NCI-H187 treated with DMSO at 0.1 percent for 48 hours (cell line): ENCODE measurements at places on chromosomes 5 and 9.

GRCh38 chr9:479971-480350, 265.3 kb downstream of the DOCK8 start:
- DNase-seq: no peak

- no peak for DNase-seq
These were observed 121.2 kb downstream of the HTR4 start for GRCh38 chr5:148532969-148533670.

GRCh38 chr5:115243412-115243811, 19.3 kb downstream of the PGGT1B start:
- no peak for DNase-seq

GRCh38 chr9:126160854-126161329, 165.7 kb upstream of the MVB12B start:
- no peak for DNase-seq

DNA sequence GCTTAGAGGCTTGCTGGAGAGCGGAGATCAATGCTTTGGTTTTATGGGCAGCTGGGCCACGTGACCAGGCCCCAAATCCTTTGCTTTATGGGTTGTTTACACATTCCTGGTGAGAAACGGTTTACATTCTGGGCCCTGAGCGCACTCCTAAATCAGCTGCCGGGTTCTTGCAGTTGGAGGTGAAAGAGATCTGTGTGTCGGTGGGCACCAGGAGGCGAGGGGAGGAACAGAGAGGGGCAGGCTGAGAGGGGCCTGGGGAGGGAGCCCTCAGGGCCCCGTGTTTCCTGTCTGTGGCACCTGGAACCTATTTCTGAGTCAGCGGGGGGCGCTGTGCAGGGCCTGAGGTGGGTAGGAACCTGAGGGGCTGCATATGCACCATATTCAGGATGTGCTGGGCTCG, 63.5 kb upstream of the HAND1 start:
- no peak for DNase-seq

GRCh38 chr9:88007291-88007650, 32.9 kb upstream of the CDK20 start:
- DNase-seq: no peak

DNA sequence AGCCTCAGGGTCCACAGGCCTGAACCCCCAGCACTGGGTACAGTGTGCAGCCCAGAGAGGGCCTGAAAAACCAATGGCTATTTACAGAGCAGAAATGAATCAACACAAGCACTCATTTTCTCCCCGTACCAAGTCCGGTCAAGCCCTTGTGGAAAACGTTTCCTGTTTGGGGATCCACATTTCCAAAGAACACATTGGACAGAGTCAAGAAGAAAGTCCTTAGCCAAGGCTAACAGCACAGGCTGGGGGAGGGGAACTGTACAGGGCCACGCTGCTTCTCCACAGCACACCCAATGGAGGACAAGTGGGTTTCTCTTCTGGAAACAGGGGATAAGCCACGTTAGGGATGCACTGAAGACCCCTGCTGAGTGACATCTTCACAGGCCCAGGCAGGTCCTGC, 62.3 kb downstream of the NSUN2 start:
- no peak for DNase-seq

DNA sequence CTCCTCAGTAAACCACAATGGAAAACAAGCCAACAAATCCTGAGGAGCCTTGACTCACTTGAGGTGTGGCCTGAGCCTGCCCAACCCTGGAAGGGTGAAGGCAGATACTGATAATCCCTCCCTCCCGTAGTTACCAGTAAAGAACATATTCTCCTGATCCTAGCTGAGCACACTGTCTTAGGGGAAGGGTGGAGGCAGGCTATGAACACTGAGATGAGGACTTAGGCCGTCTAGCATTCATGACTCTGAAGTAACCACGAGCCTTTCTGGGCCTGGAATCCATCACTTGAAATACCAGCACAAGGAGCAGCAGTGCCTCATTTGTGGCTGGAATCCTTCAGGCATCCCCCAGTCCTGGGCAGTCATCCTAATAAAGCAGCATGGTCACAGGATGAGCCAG, 124.5 kb upstream of the PRLR start:
- no peak for DNase-seq

GRCh38 chr5:6736524-6737042, 23.4 kb downstream of the TENT4A start:
- no peak for DNase-seq

DNA sequence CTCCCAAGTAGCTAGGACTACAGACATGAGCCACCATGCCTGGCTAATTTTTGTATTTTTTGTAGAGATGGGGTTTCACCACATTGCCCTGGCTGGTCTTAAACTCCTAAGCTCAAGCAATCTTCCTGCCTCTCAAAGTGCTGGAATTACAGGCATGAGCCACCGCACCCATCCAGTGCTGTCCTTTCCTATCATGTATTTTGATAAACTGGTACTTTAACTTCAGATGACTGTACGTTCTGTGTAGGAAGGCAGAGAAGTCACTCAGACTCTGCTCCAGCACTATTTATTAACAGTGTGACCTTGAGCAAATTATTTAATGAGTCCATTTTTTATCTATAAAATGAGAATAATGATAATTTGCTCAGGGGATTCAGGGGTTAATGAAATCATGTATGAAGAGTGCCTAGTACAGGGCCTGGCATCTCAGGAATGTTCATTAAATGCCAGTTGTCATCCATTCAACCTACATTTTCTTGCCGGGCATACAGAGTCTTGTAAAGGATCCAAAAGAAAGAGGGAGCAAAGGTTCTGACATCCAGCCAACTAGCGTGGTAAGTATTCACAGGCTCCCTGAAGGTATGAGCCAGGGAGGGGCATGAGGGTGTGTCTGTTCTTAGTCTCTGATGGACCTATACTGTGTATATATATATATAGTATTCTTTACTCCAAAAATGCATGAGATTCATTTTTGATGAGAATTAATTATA, 201.9 kb downstream of the PBX3 start:
- no peak for DNase-seq

DNA sequence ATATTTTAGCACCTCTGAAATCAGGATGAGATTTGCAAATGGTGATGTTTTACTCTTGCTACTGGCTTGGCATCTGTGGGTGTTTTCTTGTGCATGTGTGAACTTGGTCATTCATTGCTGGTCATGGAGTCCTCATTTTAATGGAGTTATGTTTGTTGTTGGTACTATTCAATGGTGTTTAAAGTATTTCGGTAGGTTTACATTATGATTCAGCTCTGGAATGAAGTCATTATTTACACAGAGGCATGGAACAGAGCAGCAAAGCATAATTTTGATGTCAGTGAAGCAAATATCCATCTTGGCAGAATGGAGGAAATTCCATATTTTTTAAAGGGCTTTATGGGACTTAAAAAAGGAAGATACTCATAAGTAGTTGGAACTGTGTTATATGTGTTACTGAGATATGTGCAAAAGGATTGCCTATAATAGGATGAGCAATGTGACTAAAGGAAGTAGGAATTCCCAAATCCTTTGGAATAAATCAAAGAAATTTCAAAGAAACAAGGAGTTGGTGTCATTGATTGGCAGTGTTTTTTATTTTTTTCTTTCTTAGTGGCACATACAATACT, 147.4 kb downstream of the ACTBL2 start:
- DNase-seq: no peak

DNA sequence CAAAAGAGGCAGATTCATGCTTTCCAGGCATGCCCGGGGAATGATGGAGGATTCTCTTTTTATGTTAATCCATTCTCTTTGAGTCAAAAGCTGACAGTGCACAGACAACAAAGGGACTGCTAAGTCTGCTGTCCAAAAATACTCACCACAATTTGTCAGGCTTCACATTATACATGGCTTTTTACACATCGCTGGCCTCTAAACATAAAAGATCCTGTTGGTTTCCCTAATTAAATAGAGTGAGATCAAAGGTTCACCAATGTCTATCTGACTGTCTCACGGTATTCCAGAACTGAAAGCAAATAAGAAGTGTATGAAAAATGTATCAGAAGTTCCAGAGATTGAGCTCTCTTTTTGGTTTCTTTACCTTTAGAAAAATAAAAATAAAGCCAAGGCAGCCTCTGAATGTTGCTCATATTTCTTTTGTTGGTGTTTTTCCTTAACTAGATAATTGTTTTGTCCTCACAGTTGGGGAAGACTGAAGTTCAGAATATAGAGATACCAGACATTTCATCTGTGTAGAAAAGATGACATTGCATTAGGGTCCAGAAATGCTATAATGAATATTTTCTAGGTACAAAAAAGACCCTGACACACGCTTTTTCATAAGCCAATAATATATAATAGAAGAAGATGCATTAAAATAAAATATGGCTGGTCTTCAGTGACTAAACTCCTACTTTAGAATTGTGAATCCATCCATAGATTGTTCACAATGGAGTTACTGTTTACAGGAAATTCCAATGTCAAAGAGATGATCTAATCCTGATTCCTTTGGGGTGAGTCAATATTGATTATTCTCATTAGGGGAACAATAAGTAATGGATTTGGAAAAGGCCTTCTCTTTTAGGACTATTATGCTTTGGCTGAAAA, 688.2 kb upstream of the CDH6 start:
- DNase-seq: no peak

DNA sequence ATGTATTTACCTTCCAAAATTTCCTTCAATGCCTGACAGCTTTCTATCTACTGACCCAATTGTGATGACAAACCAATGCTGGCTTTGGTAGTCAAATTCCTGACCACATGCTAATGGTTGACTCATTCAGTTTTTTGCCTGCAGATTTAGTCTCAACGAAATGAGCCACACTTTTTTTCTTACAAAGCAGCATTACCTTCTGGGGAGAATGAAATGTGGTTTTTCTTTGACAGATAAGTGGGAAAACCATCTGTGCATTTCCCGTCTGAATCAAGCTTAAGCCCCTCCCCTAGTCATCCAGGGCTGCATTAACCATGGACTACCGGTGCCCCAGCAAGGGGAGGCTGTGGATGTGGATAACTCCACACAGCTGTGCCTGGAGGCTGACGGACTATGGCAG, 99.6 kb upstream of the TAF11L2 start:
- no peak for DNase-seq

DNA sequence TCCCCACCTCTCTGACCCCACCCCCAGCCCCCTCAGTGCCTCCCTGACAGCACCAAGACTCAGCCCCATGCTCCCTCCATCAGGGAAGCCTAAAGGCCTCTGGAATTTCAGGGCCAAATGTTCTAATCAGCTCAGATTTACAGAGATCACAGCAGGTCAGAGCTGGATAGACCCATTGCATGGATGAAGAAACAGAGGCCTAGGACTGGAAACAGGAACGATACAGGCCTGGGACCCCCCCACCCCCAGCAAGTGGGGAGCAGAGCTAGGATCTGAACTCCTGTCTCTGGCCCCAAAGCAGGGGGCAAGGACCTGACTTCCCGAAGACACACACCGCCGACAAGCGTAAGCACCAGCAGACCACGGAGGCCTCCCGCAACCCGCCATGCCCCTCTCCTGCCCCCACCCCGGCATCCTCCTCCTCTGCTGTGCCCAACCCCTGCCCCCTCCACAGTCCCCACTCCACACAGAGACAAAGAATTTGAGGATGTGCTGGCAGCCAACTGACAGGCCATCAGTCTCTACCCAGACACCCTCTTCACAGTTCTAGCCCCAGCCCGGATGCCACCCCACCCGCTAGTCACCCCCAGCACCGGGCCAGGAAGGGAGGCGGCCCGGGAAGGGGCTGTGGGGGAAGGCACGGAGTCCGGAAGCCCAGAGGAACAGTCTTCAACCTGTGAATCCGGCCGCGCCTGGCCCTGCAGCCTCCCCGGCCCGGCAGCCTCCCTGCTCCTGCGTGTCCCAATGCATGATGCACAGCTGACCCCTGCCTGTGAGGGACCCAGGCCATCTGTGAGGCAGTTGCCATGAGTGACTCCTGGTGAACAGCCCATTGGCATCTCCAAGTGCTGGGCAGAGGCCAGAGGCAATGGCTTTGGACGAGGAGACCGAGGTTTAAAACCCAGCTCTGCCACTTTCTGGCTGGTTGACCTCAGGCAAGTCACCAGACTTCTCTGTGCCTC, 31.3 kb downstream of the NDUFA8 start:
- DNase-seq: no peak

GRCh38 chr9:99090336-99091130, 14.4 kb upstream of the TGFBR1 start:
- DNase-seq: no peak

DNA sequence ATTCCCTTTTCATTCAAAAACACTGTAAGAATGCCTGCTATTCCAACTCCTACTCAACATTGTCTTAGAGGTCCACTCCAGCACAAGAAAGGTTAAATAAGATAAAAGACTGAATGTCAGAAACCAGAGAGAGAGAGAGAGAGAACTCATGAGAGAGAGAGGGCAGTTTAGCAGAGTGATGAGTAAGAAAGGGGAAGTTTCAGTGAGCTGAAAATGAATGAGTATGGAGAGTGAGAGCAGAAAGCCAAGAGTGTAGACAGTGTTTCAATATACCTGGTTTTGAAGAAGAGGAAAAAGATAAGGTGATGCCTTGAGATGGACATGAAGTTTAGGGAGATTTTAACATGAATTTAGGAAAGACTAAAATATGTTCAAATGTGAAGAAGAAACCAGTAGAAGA, 528.0 kb upstream of the SEMA6A start:
- no peak for DNase-seq
